Activated CD4-positive, CD25-positive, alpha-beta regulatory T cell treated with anti-CD3 and anti-CD28 coated beads, Interleukin-2, amount 50 U/mL, for 24 hours (primary cell): ENCODE measurements at places on chromosomes 2 and 18.

DNA sequence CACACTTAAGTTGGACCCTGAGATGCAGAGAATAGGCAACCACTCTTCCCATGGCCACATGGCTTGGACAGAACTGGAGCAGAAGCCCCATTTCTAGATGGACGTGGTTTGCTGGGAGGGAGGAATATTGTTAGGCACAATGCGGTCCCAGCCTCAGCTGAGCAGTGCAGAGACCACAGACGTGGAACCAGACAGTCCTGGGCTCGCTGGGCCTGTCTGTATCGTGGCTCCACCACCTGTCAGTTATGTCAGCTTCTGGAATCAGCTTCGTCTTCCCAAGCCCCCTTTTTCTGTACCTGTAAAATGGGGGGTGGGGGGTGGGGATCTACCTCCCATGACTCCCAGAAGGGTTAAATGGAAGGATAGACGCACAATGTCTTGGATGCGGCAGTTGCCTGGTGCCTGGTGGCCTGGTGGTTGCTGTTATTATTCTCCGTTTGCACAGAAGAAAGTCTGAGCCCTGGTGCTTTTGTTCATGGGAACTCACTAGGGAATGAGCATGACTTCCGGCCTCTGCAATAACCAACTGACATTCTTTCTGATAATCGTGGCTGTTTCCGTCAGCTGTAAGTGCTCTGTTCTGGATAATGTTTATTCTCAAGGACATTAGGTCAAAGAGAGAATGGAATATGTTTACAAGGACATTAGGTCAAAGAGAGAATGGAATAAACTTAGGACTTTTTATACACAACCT is 31.4 kb downstream of the COLEC11 start:
- ATAC-seq, result no peak

DNA sequence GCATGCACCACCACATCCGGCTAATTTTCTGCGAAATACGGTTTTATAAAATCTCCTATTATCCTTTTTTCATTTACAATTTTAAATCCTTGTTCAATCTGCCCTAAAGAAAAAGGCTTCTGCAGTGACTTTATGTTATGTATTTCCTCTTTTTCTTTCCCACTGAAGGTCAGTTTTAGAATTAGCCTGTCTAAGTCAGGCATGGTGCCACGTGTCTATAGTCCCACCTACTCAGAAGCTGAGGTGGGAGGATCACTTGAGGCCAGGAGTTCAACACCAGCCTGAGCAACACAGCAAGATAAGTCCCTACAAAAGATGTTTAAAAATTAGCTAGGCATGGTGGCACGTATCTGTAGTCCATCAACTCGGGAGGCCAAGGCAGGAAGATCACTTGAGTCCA is 39.8 kb upstream of the TNFRSF11A start:
- ATAC-seq, result no peak

DNA sequence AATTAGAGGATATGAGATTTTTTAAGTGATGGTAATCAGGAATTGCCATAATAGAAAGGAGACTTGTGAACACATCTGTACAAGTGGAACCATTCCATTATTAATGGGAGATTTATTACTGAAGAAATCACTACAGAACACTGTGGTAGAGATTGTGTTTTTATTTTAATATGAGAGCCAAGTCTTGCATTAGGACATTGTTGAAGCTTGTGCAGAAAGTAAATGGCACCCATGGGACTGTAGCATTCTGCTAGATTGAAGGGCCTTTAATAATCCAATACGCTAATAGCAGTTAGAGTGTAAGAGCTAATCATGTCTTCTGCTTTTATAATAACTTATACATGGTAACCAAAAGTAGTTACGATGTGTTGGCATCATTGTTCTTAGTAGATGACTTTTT is 83.6 kb downstream of the VRK2 start:
- ATAC-seq, result no peak

DNA sequence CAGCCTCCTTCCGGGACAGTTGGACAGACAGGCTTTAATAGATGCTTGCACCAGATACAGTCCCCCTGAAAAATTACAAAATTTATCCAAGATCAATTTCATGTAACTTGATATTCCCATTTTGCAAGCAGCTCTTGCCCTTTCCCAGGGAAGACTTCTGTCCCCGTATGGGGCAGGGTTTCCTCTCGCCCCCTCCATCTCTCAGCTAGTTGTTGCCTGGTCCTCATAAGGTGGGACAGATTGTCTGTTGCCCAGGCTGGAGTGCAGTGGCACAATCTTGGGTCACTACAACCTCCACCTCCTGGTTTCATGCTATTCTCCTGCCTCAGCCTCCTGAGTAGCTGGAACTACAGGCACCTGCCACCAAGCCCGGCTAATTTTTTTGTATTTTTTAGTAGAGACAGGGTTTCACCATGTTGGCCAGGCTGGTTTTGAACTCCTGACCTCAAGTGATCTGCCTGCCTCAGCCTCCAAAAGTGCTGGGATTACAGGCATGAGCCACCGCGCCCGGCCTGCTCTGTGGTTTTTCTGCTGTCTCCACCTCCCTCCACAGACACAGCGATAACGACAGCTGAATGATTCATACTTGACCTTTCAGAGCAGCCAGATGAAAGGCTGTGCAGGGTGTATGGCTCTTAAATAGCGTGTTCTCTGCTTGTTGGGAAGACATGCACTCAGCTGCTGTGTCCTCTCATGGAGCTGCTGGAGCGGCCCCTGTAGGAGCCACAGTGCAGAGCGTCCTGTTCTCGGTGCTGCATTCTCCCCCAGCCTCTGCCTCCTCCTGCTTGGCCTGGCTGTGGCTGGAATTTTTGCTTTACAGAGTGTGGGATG is 61.4 kb downstream of the TTC39C start:
- ATAC-seq, result peak; percentile 99

- no peak for ATAC-seq
Observed at GRCh38 chr2:181581534-181581933, 75.4 kb downstream of the CERKL start.

DNA sequence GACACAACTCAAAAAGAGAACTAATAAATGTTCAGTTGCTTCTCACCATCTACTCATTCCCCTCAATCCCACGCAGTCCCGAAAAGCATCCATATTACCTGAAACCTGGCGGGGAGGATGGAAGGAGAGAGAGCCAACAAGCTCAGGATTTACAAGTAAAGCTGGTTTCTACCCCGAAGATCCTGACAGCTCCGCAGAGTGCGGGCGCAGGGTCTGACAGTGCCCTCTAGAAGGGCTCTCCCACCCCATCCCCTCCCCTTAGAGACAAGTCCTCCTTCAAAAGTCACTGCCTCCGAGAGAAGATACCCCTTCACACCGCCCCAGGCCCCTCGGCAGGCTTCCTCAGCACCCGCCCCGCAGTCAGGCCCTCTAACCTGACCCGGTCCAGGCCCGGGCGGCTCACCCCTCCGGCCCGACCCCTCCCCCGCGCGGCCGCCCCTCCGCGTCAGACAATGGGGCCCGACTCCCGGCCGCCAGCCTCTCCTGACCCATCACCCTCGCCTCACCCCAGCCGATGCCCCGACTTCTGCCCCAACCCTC is 550 bp downstream of the RAB1A start:
- peak; percentile 1 for ATAC-seq

DNA sequence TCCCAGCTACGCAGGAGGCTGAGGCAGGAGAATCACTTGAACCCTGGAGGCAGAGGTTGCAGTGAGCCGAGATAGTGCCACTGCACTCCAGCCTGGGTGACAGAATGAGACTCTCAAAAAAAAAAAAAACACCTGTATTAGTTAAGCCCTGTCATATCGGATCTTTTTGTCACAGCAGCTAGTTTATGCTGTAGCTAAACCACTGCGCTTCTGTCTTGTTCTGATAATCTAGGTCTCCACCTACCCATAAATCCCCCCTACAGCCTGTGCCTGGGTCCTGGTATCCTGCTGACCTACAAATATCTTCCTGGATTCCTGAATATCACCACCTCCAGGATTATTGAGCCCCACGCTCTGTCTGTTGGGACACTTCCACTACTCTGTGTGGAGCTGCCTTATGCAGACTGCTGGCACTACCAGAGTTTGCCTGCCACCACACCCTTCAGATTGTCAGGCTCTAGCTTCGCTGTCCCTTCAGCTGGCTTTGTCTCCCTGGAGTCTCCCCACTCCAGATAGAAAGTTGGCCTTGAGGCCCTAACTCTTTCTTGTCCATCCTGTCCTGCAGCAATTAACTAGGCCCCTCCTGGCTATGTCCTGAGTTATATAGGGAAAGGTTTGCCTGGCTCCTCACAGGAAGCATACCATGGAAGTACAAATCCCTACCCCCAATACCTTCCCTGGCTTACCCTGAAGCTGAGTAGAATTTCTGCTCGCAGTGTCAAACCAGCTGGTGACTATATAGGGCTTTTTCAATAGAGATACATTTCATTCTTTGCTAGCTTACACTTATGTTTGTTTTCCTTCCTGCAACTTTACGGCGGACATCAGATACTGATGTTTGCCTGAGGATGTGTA is 136.0 kb upstream of the SERTAD2 start:
- ATAC-seq, result no peak

GRCh38 chr2:190053426-190053825 is 9.1 kb downstream of the MSTN start:
- no peak for ATAC-seq

DNA sequence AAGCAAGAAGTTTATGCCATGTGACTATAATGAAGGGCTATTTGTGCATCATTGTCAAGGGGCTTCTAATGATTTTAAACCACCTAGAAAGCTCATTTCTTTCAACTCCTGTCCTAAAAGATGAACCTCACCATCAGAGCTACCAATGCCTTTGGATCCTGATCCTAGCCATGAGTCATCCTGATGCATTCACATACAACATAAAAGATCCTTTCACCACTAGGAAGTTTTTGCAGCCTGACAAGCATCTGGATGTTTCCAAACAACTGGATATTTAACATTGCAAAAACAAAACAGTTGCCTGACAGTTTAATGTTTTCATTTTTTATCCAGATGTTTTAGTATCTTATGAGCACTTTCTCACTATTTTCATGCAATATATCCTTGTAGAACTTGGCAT is 425.3 kb downstream of the MBD2 start:
- ATAC-seq, result no peak
